ENCODE measurements at places on chromosomes 13 and 19.
A peak's percentile ranks its signal among the peaks of the same experiment; 100 is the strongest.

DNA sequence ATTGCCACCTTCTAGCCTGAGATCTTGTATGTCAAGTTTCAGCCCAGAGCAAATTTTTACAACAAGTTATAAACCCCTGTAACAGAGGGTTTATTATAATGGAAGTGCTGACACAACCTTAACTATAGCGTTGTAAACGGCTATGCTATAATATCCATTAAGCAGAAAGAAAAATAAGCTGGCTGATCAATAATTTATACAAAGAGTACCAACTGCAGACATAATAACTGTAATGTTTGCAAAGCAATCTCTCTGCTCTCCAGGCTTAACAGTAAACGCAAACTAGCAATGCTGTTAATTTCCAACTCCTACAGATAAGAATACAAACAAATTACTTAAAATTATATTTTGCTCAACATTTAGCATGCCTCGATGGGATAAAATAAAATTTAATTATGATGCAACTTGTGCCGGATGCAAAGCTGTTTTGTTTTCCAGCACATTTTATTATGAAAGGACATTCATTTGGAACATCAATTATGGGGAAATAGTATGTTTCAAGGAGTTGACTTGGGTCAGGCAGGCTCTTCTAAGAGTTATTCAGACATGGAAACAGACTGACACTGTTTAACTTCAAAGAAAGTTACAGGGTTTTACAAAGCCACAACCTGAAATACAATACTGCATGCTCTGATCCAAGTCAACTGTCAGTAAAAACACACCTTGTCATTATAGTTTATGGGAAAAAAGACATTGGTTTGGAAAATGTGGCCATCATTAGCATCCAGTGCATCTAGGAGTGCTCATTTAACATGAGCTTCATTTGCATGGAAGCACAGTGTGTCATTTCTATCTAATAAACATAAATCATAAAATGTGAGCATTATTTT lies 6.6 kb upstream of the DACH1 start:
- no peak for DNase-seq

- no peak for DNase-seq
Measured at GRCh38 chr19:41426952-41427646, at the start of gene B3GNT8. TSS of gene B3GNT8 (minus strand) at chr19:41427374. CDS start at chr19:41426778, 596 bp downstream.

- no peak for DNase-seq
Measured at GRCh38 chr13:42707048-42707447, 74.3 kb upstream of the FAM216B start.

DNA sequence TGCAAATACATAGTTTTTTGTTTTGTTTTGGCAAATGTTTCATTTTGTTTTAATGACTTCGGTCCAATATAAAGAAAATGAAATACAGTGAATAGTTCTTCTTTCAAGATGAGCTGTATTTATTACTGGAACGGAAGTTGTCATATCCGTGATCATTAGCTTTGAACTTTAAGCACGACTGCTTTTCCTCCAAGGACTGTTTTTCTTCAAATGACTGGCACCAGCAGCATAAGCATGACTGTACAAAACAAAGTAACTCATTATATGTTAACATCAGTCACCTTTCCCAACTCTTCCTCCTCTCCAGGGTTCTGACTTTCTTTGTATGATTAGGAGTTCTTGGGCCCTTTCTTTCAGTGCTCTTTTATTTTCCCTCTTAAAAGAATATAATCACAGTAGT lies 20.5 kb downstream of the EDNRB start:
- DNase-seq: no peak

DNA sequence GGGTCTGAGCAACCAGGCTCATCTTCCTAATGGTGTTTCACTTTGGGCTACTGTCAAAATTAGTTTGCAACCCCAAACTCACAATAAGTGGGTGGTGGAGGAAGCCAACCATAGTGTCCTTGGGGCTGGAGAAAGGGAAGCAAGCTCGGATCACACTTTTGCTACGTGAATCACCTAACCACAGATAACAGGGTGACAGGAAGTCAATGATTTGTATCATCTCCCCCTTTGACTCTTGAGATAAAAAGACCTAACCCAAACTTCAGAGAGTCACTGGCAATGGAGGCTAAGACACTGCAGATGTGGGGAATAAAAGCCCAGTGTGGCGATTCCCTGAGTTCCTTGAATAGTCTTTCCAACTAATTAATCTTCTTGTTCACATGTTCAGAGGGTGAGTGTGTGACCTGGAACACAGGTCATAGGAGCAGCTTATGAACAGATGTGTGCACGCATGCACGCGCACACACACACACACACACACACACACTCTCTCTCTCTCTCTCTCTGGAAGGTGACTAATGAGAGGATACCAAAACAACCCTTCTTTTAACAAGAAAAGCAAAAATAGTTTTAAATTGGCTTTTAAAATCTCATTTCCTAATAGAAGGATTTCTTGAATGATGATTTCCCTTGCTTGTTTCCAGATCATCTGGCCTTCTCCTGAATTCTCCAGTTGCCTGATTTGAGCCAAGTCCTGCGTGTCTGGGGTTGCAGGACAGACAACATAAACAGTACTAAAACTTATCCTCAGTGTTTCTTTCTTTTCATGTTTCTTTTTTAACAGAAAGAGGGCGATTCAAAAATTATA lies 21.2 kb upstream of the DOCK9 start:
- DNase-seq: peak; percentile 12

GRCh38 chr13:33250609-33251008 lies 34.9 kb downstream of the STARD13 start:
- DNase-seq: no peak

DNA sequence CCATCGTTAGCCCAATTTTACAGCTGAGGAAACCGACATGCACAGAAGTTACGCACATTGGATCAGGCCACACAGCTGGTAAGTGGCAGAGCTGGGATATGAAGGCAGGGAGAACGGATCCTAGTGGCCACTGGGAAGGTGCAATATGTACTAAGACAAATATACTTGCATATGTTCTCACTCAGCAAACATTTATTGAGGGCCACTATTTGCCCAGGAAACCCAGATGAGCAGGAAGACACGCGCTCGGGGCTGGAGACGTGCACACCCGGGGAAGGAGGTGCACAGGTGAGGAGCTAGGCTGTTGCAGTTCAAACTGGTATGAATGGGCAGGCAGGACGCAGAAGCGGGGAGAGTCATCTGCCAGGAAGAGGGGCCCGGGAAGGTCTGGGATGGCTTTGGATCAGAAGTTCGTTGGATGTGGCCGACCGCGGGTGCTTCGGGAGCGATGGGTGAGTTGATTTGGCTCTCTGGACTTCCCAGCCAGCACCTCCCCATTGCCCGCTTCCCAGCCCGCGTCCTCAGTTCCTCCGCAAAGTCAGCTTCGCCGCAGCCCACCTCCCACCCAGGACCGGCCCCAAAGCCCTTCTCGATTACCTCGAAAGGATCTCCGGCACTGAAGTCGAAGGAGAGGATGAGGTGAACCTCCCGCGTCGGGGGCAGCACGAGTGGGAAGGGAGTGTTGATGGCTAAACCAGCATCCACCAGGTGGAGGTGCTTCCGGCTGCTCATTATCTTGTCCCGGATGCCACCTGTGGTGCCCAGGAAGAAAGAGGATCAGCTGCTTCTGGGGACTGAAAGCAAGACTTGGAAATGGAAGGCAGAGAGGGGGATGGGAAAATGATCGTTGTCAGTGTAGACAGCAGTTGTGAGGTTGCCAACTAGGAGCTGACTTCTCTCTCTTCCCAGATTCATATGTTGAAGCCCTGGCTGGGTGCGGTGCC lies 17.8 kb upstream of the CABP5 start:
- DNase-seq: no peak

DNA sequence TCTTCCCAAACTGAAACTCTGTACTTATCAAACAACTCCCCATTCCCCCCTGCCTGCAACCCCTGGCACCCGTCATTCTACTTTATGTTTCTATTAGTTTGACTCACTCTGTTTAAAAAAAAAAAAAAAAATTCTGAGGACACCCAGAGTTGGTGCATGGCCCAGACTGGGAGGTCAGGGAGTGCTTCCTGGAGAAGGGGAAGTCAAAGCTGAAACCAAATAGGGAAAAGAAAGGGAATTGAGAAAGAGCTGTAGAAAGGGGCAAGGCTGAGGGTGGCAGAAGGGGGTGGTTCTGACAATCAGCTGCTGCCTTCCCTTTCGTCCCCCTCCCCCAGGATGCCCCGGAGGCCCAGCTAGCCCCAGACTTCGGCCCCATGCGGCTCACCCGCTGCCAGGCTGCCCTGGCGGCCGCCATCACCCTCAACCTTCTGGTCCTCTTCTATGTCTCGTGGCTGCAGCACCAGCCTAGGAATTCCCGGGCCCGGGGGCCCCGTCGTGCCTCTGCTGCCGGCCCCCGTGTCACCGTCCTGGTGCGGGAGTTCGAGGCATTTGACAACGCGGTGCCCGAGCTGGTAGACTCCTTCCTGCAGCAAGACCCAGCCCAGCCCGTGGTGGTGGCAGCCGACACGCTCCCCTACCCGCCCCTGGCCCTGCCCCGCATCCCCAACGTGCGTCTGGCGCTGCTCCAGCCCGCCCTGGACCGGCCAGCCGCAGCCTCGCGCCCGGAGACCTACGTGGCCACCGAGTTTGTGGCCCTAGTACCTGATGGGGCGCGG lies 9.0 kb upstream of the STRN4 start:
- no peak for DNase-seq

DNA sequence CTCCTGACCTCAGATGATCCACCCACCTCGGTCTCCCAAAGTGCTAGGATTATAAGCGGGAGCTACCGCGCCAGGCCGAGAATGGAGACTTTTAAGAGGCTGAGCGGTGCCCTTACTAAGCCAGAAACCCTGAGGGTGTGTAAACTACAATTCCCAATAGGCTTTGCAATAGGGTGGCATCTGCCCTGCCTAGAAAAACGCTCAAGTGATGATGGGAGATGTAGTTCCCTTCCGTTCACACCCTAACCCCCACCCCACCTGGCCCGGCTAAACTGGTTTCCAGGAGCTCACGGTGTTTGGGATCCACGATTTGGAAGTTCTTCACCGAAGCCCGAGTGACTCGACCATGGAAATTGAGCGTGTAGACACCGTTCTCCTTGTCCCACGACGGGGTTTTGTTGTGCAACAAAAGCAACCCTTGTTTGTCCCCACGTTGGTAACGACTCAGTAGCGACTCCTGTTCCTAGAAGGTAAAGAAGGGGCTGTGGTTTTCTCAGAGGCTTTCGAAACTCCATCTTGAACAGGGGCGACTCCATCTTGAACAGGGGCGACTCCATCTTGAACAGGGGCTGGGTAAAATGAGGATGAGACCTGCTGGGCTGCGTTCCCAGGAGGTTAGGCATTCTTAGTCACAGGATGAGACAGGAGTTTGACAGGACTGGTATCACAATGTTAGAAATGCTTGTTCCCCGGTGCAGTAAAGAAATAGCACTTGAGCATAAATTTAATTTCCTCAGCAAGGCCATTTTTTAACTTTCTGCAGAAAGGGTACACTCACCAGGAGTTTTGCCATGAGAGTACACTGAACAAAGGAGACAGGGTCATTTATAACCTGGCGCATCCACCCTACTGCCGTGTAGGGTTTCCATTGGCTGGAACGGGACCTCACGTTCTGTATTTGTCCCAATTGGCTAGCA lies 9.8 kb downstream of the PPP1R15A start:
- DNase-seq: no peak

DNA sequence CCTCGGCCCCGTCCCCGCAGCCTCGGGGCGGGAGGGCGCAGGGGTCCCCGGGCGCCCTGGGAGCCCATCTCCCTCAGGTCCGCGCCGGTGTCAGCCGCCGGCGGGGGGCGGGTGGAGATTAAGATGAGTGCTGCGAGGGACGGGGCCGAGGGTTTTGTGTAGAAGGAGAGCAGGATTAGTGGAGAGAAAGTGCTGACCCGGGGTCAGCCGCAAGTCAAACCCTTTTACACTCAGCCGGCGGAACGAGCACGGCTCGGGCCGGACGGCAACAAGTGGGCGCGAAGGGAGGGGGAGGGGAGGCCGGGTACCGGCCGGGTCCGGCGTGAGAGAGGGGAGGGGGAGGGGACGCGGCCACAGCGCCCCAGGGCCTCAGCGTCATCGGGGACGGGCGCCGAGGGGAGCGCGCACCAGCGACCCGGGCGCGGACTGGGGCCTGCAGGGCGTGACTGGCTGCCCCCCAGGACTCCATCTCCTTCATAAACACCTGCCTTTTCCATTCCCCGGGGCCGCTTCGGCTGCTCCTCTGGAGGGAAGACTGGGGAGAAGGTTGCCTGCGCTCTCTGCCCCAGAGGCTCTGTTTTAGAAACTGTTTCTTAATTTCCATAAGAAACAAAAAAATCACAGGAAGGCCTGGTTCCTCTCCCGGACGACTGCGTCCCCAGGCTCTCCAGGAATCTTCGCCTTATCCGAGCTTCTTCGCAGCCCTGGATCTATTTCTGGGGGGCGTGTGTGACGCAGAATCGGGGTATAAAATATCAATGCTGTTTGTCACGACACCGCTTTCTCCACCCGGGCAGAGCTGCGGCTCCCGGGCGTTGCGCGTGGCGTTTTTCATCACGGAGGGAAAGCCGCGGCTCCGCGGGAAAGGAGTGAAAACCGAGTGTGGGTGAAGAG lies 6.5 kb downstream of the SOX1 start:
- no peak for DNase-seq

DNA sequence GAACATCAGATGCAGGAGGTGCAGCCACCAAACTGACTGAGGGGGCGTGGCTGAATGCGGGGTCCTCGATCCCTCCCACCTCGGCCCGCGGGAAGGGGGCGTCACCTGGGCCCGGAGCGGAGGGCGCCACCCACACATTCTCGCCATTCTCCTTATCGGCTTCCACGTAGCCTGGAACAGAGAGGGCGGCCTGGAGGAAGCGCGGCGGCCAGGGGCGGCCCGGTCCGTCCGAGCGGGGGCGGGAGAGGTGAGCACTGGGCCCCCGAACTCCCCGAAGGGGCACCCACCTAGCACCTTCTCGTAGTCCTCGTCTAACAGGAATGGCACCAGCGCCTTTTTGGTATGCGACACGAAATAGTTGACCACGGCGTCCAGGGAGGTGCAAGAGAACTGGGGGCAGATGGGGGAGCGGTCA lies 11.8 kb downstream of the STAP2 start:
- DNase-seq: no peak

GRCh38 chr13:49502954-49503353 lies 7.2 kb downstream of the PHF11 start:
- DNase-seq: no peak

GRCh38 chr19:35408284-35409171 lies 37.7 kb downstream of the GPR42 start:
- DNase-seq: no peak

DNA sequence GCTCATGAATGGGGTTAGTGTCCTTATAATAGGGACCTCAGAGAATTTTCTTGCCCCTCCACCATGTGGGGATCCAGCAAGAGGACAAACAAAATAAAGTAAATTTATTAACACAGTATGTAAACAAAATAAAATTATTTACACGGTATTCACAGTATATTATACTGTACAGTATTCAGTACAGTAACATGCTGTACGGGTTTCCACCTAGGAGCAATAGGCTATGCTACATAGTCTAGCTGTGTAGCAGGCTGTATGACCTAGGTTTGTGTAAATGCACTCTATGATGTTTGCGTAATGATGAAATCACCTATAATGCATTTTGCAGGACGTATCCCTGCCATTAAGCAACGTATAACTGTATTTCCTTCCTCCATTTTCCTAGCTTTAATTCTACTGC lies 11.8 kb upstream of the DIAPH3 start:
- no peak for DNase-seq
